ENCODE measurements at places on chromosomes 3 and 15. TPM values are rescaled to one million over a fixed set of nuclear protein-coding genes. Genes with fewer than 3 reads are reported as not detected.

DNA sequence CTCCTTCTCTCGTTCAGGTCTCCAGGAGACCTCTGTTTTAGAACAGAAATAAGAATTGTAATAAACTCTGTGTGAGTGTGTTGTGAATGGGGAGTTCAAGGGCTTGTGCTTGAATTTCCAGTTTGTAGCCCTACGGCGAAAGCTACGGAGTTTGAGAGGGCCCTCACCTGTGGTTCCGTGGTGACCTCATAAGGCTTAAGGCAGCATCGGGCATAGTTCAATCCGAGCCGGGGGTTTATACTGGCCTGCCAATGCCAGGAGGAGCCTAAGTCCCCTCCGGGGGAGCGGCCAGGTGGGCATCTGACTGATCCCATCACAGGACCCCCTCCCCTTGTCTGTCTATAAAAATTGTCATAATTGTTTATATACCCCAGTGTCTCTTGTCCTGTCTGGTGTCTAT lies 43.7 kb downstream of the ZBTB11 start:
- H3K4me3 ChIP-seq: no peak overlapping the region
- no peaks in the 10 kb centered on the region for H3K36me3 ChIP-seq
- H3K4me1 ChIP-seq: no peaks in the 10 kb centered on the region
- H3K27me3 ChIP-seq: no peaks in the 10 kb centered on the region
- no peak for DNase-seq

DNA sequence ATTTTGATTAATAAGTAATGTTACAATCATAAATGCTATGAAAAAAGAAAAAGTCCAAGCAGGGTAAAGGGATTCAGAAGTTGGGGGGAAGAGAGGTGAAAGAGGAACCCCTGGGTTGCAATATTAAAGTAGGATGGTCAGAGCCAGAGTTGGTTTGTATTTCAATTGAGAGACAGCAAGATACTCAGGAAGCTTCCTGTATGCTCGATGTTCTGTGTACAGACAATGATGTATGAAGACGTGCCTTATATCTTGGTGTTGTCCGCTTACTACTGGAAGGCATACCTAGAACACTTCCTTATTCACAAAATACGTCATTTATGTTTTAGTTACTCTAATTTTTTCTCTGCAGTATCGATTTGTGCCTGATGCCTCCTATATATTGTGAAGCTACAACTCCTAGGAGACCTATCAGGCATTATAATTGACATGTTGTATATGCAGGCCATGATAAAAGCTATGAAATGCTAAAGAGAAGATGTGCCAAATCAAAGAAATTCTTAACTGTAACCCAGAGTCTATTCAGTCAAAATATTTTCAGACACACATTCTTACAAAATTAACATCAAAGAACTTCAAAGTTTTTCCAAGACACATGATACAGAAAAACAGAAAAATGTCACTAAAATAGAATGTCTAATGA lies 87.5 kb downstream of the TBL1XR1 start:
- no peaks in the 10 kb centered on the region for H3K27me3 ChIP-seq
- H3K4me3 ChIP-seq: no peak overlapping the region
- H3K36me3 ChIP-seq: no peaks in the 10 kb centered on the region
- no peak for DNase-seq
- no peak overlapping the region for H3K27ac ChIP-seq
- peaks cover 7% of the 10 kb centered on the region for H3K4me1 ChIP-seq

- no peak overlapping the region for H3K4me3 ChIP-seq
- no peak overlapping the region for H3K27ac ChIP-seq
- no peaks in the 10 kb centered on the region for H3K36me3 ChIP-seq
- DNase-seq: no peak
Observed at GRCh38 chr3:40913641-40914040, 285.7 kb upstream of the CTNNB1 start.

GRCh38 chr3:10594915-10595314 lies 89.5 kb upstream of the ATP2B2 start:
- DNase-seq: peak; percentile 81
- H3K27ac ChIP-seq: no peak overlapping the region
- no peaks in the 10 kb centered on the region for H3K4me1 ChIP-seq
- peaks cover 3% of the 10 kb centered on the region for H3K27me3 ChIP-seq

The PAK6 gene
- 6.1 TPM for total RNA-seq

The ABCC5 gene
- total RNA-seq: 27.1 TPM
